Heart right ventricle (tissue), 16 donors: ENCODE measurements at places on chromosomes 16 and 17. TPM values are rescaled to one million over a fixed set of nuclear protein-coding genes. Genes with fewer than 3 reads are reported as not detected.

Gene BICDL2
- not detected for total RNA-seq

Gene CHST4
- not detected for total RNA-seq

Gene EXOC7
- total RNA-seq, result 91.7 TPM

Gene XAF1
- total RNA-seq, result 28.8 TPM

Gene FGF11
- 8.8 TPM for total RNA-seq

Gene SMIM36
- not detected for total RNA-seq

Gene SPSB3
- total RNA-seq, result 26.3 TPM

Gene POLR3E
- 37.5 TPM for total RNA-seq

Gene CD300H
- total RNA-seq, result not detected

Gene PRSS33
- not detected for total RNA-seq

Gene IRF8
- total RNA-seq, result 5.7 TPM

Gene DPEP2NB
- not detected for total RNA-seq

DNA sequence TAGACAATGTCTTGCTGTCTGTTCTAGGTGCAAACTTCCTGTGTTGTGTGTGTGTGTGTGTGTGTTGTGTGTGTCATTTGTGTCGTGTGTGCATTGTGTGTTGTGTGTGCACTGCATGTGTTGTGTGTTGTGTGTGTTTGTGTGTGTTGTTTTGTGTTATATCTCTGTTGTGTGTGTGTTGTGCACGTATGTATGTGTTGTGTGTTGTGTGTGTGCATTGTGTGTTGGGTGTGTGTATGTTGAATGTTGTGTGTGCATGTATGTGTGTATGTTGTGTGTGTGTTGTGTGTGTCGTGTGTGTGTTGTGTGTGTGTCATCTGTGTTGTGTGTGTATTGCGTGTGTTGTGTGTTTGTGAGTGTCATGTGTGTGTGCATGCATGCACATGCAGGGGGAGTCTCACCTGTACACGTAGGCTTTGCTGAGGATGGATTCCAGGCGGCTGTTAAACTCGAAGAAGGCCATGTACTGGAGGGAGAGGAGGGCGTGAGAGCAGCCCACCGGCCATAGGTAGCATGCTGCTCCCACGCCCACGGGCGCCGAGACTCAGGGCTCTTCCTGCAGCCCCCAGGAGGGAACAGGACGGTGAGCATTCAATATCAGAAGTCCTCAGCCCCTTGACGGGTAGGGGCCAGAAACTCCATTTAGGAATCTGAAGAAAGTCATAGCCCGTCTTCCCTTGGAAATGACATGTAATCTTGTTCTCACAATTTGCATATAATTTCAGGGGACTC, 58.2 kb downstream of the CNGB1 start:
- no peak for DNase-seq

DNA sequence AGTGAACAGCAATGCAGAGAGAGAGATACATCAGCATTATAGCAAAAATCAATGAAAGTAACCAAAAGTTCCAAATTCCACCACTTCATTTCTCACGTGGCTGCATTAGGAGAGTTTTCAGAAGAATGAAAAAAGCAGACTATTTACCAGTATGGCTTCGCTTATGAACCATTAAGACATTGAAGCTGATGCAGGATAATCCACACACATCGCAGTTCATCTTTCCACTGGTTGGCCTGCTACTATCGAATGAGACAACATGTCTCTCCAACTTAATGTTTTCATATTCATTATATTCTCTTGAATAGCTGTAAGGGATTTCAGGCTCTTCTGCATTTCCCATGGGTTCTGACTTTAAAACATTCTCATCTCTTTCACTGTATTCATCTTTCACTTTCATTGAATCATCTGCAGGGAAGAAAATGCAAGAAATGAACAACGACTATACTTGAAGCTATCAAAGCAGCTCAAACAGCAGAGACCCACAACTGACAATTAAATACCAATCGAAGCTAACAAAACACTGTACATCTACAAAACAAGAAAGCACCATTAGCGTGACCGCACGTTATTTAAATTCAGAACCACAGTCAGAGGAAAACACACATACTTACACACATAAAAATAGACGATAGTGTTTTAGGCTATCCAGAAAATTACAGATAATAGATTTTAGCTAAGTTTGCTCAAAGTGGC, 54.9 kb downstream of the GRB7 start:
- no peak for DNase-seq

DNA sequence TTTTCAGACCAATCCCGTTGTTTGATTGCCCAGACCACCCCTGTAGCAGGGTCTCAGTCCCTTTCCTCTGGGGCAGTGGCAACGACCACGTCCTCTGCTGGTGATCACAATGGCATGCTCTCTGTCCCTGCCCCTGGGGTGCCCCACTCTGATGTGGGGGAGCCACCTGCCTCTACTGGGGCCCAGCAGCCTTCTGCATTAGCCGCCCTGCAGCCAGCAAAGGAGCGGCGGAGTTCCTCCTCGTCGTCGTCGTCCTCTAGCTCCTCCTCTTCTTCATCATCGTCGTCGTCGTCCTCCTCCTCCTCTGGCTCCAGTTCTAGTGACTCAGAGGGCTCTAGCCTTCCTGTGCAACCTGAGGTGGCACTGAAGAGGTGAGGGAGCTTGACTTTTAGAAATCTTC, 9.2 kb downstream of the ELOB start:
- no peak for DNase-seq

- no peak for DNase-seq
These were observed 114.6 kb upstream of the MED13 start for GRCh38 chr17:62179525-62180161.

GRCh38 chr16:56989988-56990387, 631 bp downstream of the NLRC5 start:
- no peak for DNase-seq

GRCh38 chr17:2337544-2338314, 428 bp downstream of the SGSM2 start:
- DNase-seq, result peak; percentile 36

- no peak for DNase-seq
These were observed 43.5 kb downstream of the PKD1 start for GRCh38 chr16:2092256-2092620.

DNA sequence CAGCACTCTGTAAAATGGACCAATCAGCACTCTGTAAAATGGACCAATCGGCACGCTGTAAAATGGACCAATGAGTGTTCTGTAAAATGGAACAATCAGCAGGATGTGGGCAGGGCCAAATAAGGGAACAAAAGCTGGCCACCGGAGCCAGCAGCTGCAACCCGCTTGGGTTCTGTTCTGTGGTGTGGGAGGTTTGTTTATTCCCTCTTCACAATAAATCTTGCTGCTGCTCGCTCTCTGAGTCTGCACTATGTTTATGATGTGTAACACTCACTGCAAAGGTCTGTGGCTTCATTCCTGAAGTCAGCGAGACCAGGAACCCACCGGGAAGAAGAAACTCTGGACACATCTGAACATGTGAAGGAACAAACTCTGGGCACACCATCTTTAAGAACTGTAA, 20.5 kb downstream of the TMEM100 start:
- no peak for DNase-seq

DNA sequence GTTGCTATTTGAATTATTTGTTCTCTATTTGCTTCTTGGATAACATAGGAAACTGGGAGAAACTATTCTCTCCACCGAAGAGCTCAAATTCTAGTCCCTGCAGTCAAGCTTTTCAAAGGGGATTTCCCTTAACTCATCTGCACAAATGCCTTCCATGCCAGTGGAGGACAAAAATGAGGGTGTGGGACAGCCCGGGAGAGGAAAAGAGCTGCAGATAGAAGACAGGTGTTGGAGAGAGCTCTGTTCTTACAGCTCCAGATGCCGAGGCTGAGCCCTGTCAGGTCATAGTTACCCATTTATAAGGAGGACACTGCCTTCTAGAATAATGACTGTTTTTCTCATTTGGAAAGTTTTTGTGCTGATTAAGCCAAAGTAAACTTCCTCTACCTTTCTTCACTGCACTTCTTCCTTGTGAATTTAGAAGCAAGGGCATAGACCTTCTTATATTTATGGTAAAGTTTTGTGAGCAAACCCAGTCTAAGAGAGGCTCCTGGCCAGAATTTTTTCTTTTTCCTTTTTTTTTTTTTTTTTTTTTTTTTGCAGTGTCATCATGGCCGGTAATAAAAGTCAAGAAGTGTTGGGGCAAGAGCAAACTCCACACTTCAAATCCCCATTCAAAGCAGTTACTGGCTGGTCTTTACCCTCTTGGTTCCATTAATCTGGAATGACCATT, 177.2 kb downstream of the ABCC12 start:
- no peak for DNase-seq

- DNase-seq, result no peak
These were observed 29.2 kb downstream of the SLFN11 start for GRCh38 chr17:35344262-35344661.

- DNase-seq, result no peak
These were observed 17.5 kb downstream of the WWOX start for GRCh38 chr16:78116946-78117345.

DNA sequence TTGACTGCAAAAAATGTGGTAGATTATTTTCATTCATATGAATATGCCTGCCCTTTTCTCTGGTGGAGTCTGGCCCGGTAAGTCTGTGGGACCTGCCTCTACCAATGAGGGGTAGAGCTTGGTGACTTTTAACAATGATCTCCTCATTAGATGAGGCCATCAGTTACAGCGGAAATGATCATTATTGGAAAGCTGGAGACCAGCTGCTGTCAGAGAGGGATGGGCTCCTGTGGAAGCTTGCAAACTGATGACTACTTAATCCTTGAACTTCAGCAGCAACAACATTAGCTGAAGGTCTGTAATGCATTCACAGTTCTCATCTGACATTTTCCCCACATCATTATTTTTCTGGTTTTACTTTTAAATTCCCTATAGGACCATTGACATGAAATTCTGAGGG, 194.1 kb downstream of the CDH13 start:
- DNase-seq, result no peak

DNA sequence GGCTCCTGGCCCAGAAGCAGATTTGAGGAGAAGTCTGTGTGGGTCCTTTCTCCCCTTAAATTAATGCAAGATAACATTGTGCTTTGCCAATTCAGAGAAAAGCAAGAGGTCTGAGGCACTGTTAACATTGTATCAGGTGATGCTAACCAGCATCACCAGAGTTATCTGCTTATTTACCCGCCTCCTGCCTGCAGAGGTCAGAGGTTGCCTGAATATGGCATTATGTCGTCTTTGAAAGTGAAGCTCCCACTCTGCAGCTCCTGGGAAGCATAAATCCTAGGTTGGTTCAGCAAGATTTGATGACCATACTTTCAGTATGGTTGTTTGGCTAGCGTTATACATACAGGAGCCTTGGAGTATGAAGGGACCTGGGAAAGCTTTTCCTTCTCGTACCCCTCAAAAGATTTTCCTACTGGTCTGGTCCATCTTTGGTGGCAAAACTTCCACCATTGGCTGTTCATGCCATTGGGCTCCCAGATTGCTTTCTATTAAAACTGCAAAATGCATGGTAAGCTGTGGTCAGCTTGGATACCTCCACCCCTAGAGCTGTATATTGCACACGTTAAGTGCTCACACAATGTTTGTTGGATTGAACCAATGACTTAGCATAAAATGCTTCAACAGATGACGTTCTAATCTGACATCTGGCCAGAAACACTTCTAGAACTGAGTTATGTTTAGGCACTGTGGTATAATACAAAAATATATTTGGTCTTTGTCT, 24.1 kb downstream of the CHD9 start:
- DNase-seq, result no peak

GRCh38 chr16:30546115-30546514, 11.5 kb upstream of the ZNF747 start:
- DNase-seq, result no peak
